ENCODE measurements at places on chromosomes 4 and X.

DNA sequence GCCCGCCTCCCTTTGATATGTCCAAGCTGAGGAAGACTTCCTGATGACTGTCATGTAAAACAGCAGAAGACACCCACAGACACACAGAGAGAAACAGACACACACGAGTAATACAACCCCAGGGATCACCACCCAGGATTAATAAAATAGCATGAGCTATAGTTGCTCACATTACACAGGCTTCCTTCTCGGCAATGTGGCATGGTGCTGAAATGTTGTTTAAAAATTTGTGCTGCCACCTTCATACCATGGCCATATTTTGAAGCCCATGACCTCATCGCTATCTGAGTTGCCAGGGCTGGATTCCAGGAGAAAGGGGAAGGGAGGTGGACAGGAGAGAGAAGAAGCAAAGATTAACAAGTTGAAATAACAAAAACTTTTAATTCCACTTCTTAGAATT lies 111.7 kb downstream of the SYNPO2 start:
- H3K27me3 ChIP-seq = peaks cover 11% of the 10 kb centered on the region
- H3K4me1 ChIP-seq = no peaks in the 10 kb centered on the region
- H3K36me3 ChIP-seq = no peaks in the 10 kb centered on the region
- no peak overlapping the region for H3K27ac ChIP-seq
- no peak for DNase-seq

GRCh38 chrX:38817004-38817703 lies 15.9 kb downstream of the MID1IP1 start:
- peaks cover 7% of the 10 kb centered on the region for H3K36me3 ChIP-seq
- no peak overlapping the region for H3K27ac ChIP-seq
- no peak overlapping the region for H3K4me3 ChIP-seq
- peaks cover 10% of the 10 kb centered on the region for H3K4me1 ChIP-seq
- no peaks in the 10 kb centered on the region for H3K27me3 ChIP-seq

DNA sequence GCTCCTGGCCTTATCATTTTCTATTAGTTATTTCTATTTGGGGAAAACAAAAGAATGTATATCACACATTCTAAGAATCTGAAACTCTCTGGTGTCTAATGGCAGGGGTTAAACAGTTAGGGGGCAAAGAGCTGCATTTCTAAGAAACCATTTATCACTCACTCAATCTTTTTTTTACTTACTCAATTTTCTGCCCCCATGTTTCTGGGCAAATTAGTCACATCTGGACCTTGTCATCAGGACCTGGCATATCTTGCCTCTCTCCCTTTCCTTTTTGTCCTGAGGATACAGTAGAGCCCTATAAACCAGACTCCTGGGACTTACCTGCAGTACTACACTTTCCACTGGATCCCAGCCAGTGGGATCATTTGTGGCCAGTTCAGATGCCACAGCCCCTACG lies 89.1 kb downstream of the ANXA3 start:
- no peak overlapping the region for H3K27ac ChIP-seq
- H3K36me3 ChIP-seq = peaks cover 3% of the 10 kb centered on the region
- no peak overlapping the region for H3K4me3 ChIP-seq
- DNase-seq = no peak
- peaks cover 41% of the 10 kb centered on the region for H3K4me1 ChIP-seq

DNA sequence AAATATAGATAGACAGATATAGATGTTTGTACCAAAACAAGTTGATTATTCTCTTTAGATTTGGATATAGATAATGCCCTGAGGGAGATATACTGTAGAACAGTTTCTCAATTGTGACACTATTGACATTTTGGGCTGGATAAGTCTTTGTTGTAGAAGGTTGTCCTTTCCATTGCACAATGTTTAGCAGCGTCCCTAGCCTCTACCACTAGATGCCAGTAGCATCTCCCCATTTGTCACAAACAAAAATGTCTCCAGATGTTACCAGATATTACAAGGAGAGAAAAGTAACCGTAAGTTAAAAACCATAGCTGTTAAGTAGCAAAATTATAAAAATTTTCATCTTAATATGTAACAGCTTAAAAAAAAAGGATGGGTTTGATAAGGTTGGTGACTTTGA lies 2595.3 kb downstream of the ARAP2 start:
- no peak for DNase-seq
- no peaks in the 10 kb centered on the region for H3K4me1 ChIP-seq
- no peaks in the 10 kb centered on the region for H3K36me3 ChIP-seq
- no peak overlapping the region for H3K27ac ChIP-seq
- H3K27me3 ChIP-seq = no peaks in the 10 kb centered on the region

- peaks cover 40% of the 10 kb centered on the region for H3K4me1 ChIP-seq
- peak within 1 kb of the TSS; percentile 95 for H3K4me3 ChIP-seq
- H3K27ac ChIP-seq = peak within 1 kb of the TSS; percentile 92
These were observed at the start of gene ARAP2 for GRCh38 chr4:36244257-36245082. Gene ARAP2 (minus strand): TSS chr4:36244514. CDS start chr4:36229486, 15,028 bp downstream.

DNA sequence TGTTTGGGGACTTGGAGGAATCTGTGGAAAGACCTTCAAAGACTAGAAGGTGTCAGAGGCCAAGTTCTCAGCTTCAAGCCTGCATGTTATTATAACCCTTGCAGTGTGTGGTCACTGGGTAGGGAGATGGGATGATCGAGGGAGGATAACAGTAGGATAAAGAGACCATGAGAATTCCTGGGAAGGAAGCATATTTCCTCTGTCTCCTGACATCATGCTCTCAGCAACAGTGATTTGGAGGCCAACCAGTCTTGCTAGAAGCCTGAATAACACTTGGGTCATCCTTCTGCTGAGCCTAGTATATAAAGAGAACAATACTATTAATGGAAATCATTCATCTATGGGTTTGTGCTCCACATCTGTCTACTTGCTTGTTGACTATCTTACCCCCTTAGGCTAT lies 40.9 kb upstream of the ANXA3 start:
- peaks cover 3% of the 10 kb centered on the region for H3K27me3 ChIP-seq
- no peak for DNase-seq
- no peak overlapping the region for H3K4me3 ChIP-seq
- H3K27ac ChIP-seq = no peak overlapping the region

DNA sequence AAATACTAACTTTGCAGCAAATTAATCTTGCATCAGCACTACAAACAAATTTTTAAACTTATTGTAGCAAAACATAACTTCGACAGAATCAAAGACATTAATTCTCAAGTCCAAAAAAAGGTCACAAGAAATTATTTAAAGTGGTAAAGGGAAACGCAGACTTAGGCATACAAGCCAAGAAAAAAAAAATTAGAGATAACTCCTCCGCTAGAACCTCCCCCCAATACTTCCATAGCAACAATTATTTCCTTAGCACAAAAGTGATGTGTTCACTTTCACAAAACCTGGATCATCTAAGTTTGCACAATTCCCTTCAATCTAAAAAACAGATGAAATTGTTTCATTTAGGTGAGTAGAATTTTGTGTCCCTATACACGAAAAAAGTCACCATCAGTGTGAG lies 1.1 kb downstream of the LRBA start:
- H3K4me1 ChIP-seq = peaks cover 26% of the 10 kb centered on the region
- no peaks in the 10 kb centered on the region for H3K27me3 ChIP-seq
- peak overlapping the region; percentile 100 for H3K4me3 ChIP-seq
- H3K36me3 ChIP-seq = peaks cover 16% of the 10 kb centered on the region

DNA sequence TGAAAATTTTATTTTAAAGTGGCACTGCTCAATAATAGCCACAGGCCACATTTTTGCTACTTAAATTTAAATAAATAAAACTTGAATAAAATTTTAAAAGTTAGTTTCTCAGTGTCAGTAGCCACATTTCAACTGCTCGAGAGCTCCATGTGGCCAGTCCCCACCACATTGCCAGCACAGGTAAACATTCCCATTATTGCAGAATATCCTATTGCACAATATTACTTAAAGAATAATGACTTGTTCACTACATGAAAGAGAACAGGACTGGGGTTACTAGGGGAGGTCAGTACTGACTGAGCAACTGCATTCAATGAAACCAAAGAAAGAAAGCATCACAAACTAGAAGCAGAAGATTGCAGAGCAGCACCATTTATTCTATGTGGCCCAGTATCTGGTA lies 2201.6 kb upstream of the TENM3 start:
- no peak overlapping the region for H3K4me3 ChIP-seq
- no peaks in the 10 kb centered on the region for H3K27me3 ChIP-seq
- DNase-seq = no peak
- no peak overlapping the region for H3K27ac ChIP-seq
- H3K36me3 ChIP-seq = no peaks in the 10 kb centered on the region

GRCh38 chrX:13093529-13094140 lies 49.2 kb upstream of the FAM9C start:
- peaks cover 7% of the 10 kb centered on the region for H3K36me3 ChIP-seq
- peak overlapping the region; percentile 99 for H3K27ac ChIP-seq
- no peaks in the 10 kb centered on the region for H3K27me3 ChIP-seq
- peaks cover 87% of the 10 kb centered on the region for H3K4me1 ChIP-seq
- peak overlapping the region; percentile 80 for H3K4me3 ChIP-seq

GRCh38 chrX:137575596-137576255 lies 9.8 kb downstream of the ZIC3 start:
- no peak overlapping the region for H3K4me3 ChIP-seq
- no peak overlapping the region for H3K27ac ChIP-seq
- DNase-seq = no peak
- H3K4me1 ChIP-seq = no peaks in the 10 kb centered on the region
- no peaks in the 10 kb centered on the region for H3K36me3 ChIP-seq
- H3K27me3 ChIP-seq = peaks cover 38% of the 10 kb centered on the region

All from activated CD4-positive, alpha-beta memory T cell treated with anti-CD3 and anti-CD28 coated beads, Interleukin-2, amount 10 ng/mL, durations not matched to agents 7 days and 5 days (primary cell).